Sigmoid colon (tissue), 7 donors: ENCODE measurements at places on chromosomes 3 and 15. TPM values are rescaled to one million over a fixed set of nuclear protein-coding genes. Genes with fewer than 3 reads are reported as not detected.

DNASE1L3 gene
- 0.27 TPM for total RNA-seq

CALML4 gene
- total RNA-seq: 3.9 TPM

STRIT1 gene
- total RNA-seq: not detected

EXD1 gene
- not detected for total RNA-seq

PRICKLE2 gene
- total RNA-seq: 72.8 TPM

TMEM108 gene
- total RNA-seq: 0.95 TPM

IL12A gene
- total RNA-seq: 0.27 TPM

RPN1 gene
- total RNA-seq: 158 TPM

PPP1R14D gene
- total RNA-seq: not detected

ZNF860 gene
- total RNA-seq: 0.81 TPM

PDE12 gene
- total RNA-seq: 13.2 TPM

ZNF80 gene
- total RNA-seq: not detected

GRAMD2A gene
- 2.6 TPM for total RNA-seq

PRTG gene
- total RNA-seq: 1.3 TPM

TRPM1 gene
- not detected for total RNA-seq

GOLGA8Q gene
- not detected for total RNA-seq

TGM4 gene
- total RNA-seq: not detected

ATP13A5 gene
- total RNA-seq: not detected

NDN gene
- 56.7 TPM for total RNA-seq

IL5RA gene
- total RNA-seq: 0.49 TPM

FGF12 gene
- 2.5 TPM for total RNA-seq

NEK4 gene
- total RNA-seq: 17.1 TPM

ALDH1L1 gene
- 32.5 TPM for total RNA-seq

BRK1 gene
- 126 TPM for total RNA-seq

MYRIP gene
- total RNA-seq: 2.2 TPM

CAMK2N2 gene
- total RNA-seq: not detected

LRRC31 gene
- total RNA-seq: 0.36 TPM

DCLK3 gene
- total RNA-seq: 0.36 TPM

NFKBIZ gene
- 60.9 TPM for total RNA-seq

SRGAP3 gene
- total RNA-seq: 5.8 TPM

LIPC gene
- 0.83 TPM for total RNA-seq

C2CD4A gene
- not detected for total RNA-seq

IL17RE gene
- total RNA-seq: 0.68 TPM
